ENCODE measurements at places on chromosomes 2 and 18. TPM values are rescaled to one million over a fixed set of nuclear protein-coding genes. Genes with fewer than 3 reads are reported as not detected.

IFIH1 gene
- total RNA-seq, result 1.8 TPM

C2orf78 gene
- total RNA-seq, result not detected

CSRNP3 gene
- total RNA-seq, result 7.5 TPM

CYS1 gene
- not detected for total RNA-seq

MC2R gene
- not detected for total RNA-seq

SMIM21 gene
- total RNA-seq, result not detected

SMARCAL1 gene
- 20.4 TPM for total RNA-seq

CNGA3 gene
- not detected for total RNA-seq

AMER3 gene
- not detected for total RNA-seq

TUBA4B gene
- total RNA-seq, result not detected

TNS1 gene
- total RNA-seq, result 5.5 TPM

LYPD1 gene
- not detected for total RNA-seq

CFAP65 gene
- not detected for total RNA-seq

KCNE4 gene
- total RNA-seq, result 42.0 TPM

LYPD6B gene
- 9.4 TPM for total RNA-seq

LRP1B gene
- total RNA-seq, result not detected

CXCR1 gene
- total RNA-seq, result not detected

BOLL gene
- total RNA-seq, result not detected

SERPINB10 gene
- total RNA-seq, result not detected

MYL1 gene
- total RNA-seq, result not detected

HOXD13 gene
- total RNA-seq, result not detected

CYB5A gene
- 1.2 TPM for total RNA-seq

ATOH8 gene
- total RNA-seq, result 0.39 TPM

CYP1B1 gene
- total RNA-seq, result 6.3 TPM

CFAP221 gene
- not detected for total RNA-seq

TOGARAM2 gene
- not detected for total RNA-seq

AKAIN1 gene
- total RNA-seq, result not detected

CELF4 gene
- total RNA-seq, result not detected

PROKR1 gene
- not detected for total RNA-seq

CCDC74B gene
- total RNA-seq, result 4.7 TPM

FZD7 gene
- 44.0 TPM for total RNA-seq

COMMD1 gene
- total RNA-seq, result 43.2 TPM

RIT2 gene
- not detected for total RNA-seq

SNORC gene
- 0.33 TPM for total RNA-seq

ASNSD1 gene
- total RNA-seq, result 42.0 TPM

POTEC gene
- total RNA-seq, result not detected

ASXL3 gene
- total RNA-seq, result 0.11 TPM

HAT1 gene
- 32.6 TPM for total RNA-seq

TWSG1 gene
- 78.8 TPM for total RNA-seq

DNAJC5G gene
- not detected for total RNA-seq

UGT1A10 gene
- not detected for total RNA-seq

SIGLEC15 gene
- not detected for total RNA-seq

EPG5 gene
- total RNA-seq, result 30.2 TPM

PLEKHA3 gene
- 5.1 TPM for total RNA-seq

DYTN gene
- not detected for total RNA-seq

PLEKHH2 gene
- total RNA-seq, result 1.8 TPM

PLGLB2 gene
- total RNA-seq, result 0.76 TPM

IL37 gene
- not detected for total RNA-seq

Data from placental epithelial cell (primary cell).